Chondrocyte (in vitro differentiated cells): ENCODE measurements at places on chromosomes 13 and 19. TPM values are rescaled to one million over a fixed set of nuclear protein-coding genes. Genes with fewer than 3 reads are reported as not detected.

HS6ST3 gene
- not detected in 3 replicates for total RNA-seq

DMRTC2 gene
- not detected in 3 replicates for total RNA-seq

DIS3 gene
- 28.3 to 33.4 TPM (median 30.5 TPM) in 3 replicates for total RNA-seq

CYP4F3 gene
- not detected in 3 replicates for total RNA-seq

BRME1 gene
- 2.9 to 3.5 TPM (median 3.0 TPM) in 3 replicates for total RNA-seq

NALCN gene
- total RNA-seq = 38.0 to 59.7 TPM (median 38.6 TPM) in 3 replicates
